ENCODE measurements at places on chromosomes 6 and 20.
A peak's percentile ranks its signal among the peaks of the same experiment; 100 is the strongest.

GRCh38 chr6:17899491-17899890 is 87.9 kb downstream of the KIF13A start:
- DNase-seq = no peak

DNA sequence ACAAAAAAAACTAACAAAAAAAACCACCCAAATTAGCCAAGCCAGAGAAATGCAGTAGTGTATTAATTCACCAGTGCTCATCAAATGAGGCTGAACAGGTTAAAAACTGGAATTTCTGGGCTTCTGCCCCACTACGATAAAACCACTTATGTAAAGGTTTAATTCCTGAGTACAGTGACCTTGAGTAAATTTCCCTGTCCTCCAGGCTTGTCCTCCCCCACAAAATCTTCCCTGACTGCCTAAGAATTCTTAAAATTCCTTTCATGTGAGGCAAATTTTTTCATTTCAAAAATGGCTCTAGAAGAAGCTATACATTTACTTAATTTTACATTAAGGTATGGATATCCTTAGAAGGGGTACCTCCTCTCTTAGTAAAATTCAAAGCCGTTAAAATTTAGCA is 80.1 kb upstream of the ID4 start:
- DNase-seq = no peak

- DNase-seq = no peak
Observed at GRCh38 chr6:125174626-125175025, 21.1 kb downstream of the TPD52L1 start.

- no peak for DNase-seq
Observed at GRCh38 chr20:13838664-13839063, 53.8 kb downstream of the NDUFAF5 start.

GRCh38 chr6:93679836-93680235 is 260.5 kb upstream of the EPHA7 start:
- no peak for DNase-seq

DNA sequence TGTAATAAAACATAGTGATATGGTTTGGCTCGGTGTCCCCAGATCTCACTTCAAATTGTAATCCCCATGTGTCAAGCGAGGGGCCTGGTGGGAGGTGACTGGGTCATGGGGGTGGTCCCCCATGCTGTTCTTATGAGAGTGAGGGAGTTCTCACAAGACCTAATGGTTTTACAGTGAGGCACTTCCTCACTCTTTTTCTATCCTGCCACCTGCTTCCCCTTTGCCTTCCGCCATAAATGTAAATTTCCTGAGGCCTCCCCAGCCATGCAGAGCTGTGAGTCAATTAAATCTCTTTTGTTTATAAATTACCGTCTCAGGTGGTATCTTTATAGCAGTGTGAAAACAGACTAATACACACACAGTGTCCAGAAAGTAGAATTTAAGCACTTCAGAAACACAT is 78.5 kb downstream of the REPS1 start:
- no peak for DNase-seq

DNA sequence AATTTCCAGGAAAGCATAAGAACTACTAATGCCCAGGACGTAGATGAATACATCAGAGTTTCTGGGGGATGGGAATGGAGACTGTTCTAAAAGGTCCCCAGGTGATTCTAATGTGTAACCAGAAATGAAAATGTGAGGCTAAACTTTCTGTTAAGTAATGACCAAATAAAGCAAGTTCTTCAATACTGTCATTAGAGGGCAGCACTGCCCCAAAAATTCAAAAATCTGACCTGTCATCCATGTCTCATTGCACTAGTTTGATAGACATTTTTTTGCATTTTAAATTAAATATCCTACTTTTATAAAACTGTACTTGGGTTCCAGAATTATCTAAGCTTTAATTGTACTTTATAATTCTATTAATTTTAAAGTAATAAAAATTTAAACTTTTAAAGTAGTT is 94.9 kb downstream of the RFX6 start:
- peak; percentile 45 for DNase-seq

DNA sequence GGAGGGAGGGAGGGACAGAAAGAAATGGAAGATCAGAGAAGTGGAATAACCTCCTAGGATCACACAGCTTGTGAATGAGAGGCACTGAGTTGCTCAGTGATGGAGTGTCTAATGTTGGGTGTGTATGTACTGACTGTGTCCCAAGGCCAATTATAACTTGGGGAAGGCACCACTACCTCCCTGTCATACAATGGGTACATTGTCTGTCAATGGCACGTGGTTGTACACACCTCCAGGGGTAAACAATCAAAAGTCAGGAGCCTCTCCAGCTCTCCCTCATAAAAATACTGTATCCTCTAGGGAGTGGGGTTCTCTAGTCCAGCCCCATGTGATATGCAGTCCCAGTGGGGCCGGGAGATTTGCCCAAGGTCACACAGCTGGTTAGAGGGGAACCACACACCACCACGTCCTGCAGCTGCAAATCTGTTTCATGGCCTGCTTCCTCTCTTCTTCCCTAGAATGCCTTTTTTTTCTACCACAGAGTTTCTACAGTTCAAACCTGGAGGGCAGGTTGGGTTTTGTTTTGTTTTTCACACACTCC is 112.5 kb downstream of the SNX5 start:
- no peak for DNase-seq

- DNase-seq = no peak
Observed at GRCh38 chr6:155684416-155685196, 229.0 kb upstream of the NOX3 start.

GRCh38 chr20:16273812-16274555 is 299.3 kb downstream of the KIF16B start:
- no peak for DNase-seq

DNA sequence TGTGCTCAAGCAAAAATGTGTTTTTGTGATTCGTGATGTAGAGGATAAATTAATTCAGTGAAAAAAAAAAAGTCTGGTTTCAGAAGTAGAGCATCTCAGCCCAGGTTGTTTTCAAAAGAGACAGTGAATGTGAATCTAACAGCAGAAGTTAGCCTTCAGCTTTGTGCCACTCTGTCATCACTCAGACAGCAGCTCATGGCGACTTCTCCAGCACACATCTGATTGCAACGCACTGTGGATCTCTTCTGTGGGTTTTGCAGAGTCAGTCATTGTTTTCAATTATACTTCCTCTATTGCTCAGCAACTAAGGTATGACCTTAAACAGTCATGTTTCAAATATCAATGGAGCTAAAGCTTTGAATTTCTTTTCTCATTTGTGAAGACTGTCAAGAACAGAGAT is 335.5 kb upstream of the POU3F2 start:
- no peak for DNase-seq

DNA sequence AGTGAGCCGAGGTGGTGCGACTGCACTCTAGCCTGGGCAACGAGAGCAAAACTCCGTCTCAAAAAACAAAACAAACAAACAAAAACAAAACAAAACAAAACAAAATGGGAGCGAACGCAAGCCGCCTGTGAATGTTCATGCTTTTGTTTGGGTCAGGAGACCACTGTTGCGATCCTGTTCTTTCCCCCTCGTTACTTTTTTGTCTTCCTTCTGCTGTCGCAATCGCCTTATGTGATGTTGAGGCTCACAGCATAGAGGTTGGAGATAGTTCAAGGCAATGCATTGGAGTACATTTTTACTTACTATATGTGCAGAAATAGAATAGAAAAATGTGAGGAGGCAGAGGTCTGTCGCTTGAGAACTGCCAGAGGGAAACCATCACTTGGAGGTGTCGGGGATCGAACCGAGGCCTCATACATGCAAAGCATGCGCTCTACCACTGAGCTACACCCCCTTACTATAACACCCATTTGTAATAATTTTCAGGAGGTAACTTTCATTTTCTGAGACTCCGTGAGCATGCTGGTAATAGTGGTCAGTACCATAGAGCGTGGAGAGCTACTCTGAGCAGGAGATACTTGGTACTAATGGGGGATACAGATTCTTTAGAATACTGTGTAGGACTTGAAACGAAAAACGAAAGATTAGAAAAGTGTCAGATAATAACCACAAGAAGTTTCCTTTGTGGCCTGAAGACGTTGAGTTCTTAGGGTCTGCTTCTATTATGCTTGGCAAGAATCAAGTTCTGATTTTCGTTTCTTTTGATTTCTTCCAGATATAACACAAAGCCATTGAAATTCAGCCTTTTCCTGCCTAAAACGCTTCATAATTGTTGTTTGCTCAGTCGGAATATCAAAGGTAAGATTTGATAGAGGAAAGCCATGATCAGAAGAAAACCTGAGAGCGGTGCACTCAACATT is 121.1 kb downstream of the TRIM27 start:
- no peak for DNase-seq

Data from SK-N-DZ (cell line).